HL-60 (cell line): ENCODE measurements at places on chromosomes 4 and X.

GRCh38 chr4:54543088-54543795 is 114.5 kb upstream of the KIT start:
- DNase-seq, result no peak

GRCh38 chrX:84796321-84796720 is 207.4 kb upstream of the APOOL start:
- no peak for DNase-seq

DNA sequence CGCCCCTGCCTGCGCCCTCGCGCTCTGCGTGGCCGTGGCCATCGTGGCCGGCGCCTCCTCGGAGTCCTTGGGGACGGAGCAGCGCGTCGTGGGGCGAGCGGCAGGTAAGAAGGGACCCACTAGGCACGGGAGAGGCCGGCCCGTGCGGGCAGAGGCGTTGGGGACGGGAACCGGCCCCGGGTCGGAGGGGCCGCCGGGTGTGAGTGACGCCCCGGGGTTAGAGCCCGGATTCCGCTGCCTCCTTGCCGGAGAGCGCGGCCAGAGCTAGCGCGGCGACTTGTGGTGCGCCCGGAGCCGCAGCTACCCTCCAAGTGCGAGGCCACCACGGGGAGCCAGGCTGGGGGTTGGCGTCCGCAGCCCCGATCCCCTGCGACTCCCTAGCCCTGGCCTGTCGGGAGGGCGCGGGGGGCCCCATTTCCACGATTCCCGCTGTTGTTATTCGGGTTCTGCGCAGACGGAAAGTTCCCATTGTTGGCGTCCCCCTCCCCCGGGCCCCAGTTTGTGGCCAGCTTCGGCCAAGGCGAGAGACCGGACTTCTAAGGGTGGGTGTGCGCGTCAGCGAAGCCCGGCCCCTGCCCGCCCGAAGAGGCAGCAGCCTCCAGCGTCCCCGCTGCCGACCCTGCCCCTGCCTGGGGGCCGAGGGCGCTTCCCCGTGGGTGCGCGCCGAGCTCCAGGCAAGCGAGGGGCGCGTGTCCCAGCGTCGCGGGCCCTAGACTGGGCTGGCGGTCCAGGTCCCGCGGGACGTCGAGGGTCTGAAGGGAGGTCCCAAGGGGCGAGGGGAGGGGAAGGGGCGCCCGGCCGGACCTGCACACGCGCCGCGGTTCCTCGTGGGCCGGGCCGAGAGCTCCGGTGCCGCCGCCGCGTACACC is 1.1 kb downstream of the FGFR3 start:
- no peak for DNase-seq

GRCh38 chr4:114598191-114599121 is at the start of gene UGT8:
TSS of gene UGT8 (plus strand) at chr4:114598807. CDS start at chr4:114622881, 24,074 bp downstream.
- DNase-seq, result no peak

DNA sequence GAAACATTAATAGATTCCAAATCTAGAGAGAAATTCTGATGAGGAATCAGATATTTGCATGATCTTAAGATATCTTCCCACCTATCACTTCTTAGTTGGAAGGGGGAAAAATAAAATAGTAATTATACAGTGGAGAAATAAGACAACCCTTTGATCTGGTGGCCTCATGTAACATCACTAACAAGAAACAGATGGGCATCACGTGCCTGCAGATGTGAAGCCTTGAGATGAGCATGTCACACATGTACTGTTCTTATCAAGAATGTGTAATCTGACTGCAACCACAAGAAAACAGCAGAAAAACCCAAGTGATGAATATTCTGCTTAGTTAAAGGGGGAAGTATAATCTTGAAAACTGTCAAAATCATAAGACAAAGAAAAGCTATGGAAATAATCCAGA is 31.4 kb upstream of the NKX6-1 start:
- no peak for DNase-seq

DNA sequence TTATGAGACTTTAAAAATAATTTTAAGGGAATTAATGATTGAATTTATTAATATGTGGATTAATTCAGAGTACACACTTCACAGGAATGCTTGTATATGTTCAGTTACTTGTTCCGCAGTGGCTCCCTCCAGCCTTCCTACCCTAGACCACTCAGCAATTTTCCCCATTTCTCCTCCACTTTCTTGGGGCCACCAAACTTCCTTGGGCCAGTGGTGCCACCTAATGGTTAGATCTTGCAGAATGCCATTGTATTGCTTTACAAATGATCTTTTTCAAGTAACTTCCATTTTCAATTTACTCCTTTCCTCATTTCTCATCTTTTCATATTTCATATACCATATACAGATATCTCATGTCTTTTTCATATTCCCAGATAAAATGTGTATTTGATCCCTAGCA is 3.6 kb upstream of the RNF175 start:
- DNase-seq, result no peak

DNA sequence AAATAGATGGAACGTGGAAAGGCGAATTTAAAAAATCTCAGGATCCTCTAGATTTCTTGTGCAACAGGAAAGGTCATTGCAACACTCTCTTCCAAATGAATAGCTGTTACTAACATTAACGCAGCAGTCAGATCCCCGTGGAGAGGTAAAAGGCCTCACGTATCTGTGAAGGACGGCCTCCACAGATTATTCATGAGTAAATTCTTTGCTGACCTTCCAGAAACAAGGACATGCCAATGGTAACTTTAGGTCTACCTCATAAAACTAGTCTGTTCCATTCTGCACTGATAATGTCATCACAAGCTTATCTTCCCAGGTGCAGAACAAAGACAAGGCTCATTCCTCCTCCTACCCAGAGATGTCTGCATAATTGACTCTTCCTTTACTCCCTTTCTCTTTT is 16.1 kb upstream of the REPS2 start:
- DNase-seq, result no peak

- DNase-seq, result no peak
Observed at GRCh38 chrX:129247642-129248041, 275.6 kb downstream of the SMARCA1 start.

DNA sequence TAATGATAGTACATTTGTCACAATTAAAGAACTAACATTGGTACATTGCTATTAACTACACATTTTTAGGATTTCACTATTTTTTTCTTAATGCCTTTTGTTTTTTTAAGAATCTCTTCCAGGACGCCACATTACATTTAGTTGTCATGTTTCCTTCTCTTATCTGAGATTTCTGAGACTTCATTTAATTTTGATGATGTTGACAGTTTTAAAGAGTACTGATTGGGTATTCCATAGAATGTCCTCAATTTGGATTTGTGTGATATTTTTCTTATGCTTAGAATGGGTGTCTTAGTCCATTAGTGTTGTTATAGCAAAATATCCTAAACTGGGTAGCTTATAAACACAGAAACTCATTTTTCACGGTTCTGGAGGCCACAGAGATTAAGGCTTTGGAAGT is 1095.5 kb upstream of the LCORL start:
- DNase-seq, result no peak

DNA sequence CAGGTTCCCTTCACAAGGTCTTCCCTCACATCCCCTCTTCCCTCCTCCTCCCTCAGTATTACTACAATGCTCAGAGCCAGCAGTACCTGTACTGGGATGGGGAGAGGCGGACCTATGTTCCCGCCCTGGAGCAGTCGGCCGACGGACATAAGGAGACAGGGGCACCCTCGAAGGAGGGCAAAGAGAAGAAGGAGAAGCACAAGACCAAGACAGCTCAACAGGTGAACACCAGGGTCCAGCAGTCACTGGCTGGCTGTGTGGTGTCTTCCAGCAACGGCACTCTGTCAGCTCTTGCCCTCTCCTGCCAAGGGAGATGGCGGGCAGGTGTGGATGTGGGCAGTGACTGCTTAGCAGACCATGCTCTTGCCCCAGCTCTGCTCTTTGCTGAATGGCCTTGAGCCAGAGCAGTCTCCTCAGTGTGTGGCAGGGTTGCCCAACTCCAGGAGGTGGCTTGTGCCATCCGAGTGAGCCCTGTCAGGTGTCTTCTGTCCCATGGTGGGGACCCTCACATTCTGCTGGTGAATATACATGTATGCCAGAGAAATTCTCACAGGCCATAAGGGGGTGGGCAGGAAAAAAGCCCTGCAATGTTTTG is 11.4 kb upstream of the UBA1 start:
- DNase-seq, result no peak

GRCh38 chrX:10177601-10178000 is 20.8 kb downstream of the CLCN4 start:
- DNase-seq, result no peak

DNA sequence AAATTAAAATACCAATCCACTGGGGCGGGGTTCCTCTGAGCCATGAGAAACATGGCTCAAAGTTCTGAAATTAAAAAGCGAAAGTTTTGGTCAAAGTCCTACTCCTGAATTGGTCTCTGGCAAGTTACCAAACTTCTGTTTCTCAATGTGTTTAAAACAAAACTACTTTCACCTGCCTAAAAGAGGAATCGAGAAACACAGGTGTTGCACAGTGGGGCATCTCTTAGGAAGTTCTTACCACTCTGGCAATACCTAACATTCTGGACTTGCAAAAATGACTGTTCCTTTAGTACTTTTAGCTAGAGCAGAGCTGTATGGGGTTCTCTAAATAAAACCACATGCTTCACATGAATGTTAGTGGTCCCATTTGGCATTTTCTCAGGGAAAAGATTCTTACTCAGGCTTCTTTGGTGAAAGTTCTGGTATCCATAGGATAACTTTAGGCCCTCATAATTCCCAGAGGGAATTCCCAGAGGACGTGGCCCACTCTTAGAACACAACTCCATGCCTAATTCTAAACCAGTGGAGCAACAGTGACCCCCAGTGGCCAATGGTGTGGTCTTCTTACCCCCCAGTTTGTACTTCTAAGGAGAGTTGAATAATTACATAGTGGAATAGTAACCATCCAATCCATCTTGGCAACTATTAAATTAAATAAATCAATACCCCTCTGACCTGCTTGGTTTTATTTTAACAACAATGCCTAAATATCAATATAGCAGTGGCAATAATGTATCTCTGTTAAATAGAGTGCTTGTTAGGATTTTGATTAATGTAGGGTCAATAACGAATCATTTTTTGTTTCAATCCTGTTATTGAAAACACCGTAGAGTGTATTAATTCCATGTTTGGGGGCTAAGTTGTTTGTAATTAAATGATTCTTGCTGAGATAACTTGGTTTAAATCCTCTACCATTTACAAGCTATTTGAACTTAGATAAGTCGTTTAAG is 21.9 kb downstream of the BMP3 start:
- DNase-seq, result peak; percentile 28

DNA sequence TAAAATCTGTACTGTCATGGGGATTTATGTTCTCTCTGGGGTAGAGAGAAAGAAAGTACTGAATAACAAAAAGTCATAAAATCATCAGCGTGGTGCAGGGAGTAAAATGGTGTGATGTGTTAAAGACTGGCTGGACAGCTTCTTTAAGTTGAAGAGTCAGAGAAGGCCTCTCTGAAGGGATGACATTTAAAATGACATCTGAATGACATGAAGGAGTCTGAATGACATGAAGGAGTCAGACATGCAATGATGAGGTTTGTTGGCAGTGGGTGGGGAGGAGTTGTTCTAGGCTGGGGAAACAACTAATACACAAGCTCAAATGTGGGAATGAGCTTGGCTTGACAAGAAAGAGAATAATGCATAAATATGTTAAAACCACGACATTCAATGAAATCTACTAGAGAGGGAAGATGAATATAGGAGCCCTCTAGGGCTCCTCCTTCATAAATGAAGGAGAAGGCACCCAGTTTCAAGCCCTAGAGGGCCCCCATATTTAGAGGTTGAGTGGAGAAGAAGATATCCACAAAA is 63.9 kb upstream of the KIT start:
- no peak for DNase-seq

DNA sequence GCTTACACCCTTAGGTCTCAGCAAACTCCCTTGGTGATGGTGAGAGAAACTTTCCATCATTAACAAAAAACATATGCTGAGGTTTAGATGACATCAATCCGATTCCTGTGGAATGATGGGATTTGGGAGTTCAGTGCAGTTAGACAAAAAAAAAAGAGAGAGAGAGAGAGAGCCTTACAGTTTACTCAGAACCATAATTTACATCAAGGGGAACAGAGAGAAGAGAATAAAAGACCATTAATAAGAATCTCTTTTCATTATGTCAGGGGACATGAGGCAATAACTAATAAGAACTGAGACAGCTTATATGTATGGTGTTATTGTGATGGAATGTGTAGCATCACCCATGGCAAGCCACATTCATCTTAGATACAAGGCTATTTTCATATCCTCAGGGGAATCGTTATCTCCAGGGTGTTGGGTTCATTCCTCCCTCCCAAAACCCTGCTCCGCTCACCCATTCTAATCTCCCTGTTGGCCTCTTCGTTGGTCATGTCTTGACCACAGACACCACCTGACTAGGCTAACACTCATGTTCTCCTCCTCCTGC is 175.7 kb upstream of the MXRA5 start:
- DNase-seq, result no peak
